ENCODE measurements at places on chromosomes 5 and 9.

- no peak for DNase-seq
Measured at GRCh38 chr9:81855538-81855937, 72.7 kb upstream of the SPATA31D4 start.

GRCh38 chr9:72089451-72090130 lies 29.2 kb upstream of the C9orf57 start:
- DNase-seq: no peak

DNA sequence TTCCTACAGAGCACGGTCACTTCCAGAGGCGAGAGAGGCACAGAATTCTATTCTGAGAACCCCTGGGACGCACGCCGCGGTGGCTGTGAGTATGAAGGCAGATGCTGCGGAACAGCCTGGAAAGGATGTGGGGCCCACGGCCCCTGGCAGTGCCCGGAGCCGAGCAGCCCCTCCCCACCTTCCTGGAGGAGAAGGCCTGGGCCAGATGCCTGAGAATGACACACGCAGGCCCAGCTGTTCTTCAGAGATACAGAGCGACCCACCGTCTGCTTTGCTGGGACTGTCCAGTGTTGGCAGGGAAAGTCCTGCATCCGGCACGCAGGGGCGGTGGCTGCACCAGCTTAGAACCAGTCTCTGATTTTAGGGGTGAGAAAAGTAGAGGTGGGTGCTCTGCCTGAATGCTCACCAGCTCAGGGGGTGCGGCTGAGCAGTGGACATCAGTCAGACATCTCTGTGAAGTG lies 116.7 kb upstream of the LPCAT1 start:
- no peak for DNase-seq

GRCh38 chr5:149702934-149703646 lies 27.0 kb upstream of the PPARGC1B start:
- no peak for DNase-seq

- no peak for DNase-seq
Measured at GRCh38 chr5:34656700-34657273, 659 bp downstream of the RAI14 start.

DNA sequence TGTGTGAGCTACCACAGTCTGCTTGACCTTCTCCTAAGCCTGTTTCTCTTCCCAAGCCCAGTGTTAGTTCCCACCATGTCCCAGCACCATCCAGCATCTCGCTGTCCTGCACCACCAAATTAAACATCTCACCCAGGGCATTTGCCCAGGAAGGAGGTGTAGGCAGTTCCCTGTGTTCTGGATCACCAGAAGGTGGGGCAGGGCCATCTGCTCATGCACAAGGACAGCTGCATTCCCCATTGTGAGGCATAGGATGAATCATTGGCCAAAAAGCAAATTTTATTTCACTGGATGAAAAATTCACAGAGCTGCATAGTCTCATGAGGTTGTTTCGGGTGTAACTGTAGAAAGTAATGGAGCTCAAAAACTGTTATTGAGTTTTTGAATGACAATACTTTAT lies 89.5 kb upstream of the GRIA1 start:
- DNase-seq: no peak

DNA sequence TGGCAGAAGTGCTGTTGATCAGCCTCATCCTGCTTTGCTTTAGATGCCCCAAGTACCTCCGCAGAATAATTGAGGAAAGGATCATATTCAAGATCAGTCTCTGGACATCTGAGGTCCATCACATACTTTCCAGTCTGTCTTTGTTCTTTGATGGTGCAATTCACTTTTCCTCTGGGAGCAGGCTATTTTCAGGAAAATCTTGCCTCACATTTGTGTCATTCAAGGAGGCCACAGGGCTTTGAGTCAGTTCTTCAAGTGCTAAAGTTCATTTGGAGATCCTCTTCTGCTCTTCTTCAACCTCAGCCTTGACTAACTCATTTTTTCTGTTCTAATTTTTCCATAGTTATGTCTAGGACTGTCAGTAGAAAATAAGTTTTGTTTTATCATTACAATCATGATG lies 18.6 kb downstream of the EQTN start:
- DNase-seq: no peak

All from urinary bladder (tissue), 4 donors.